ENCODE measurements at places on chromosomes 6 and 20. TPM values are rescaled to one million over a fixed set of nuclear protein-coding genes. Genes with fewer than 3 reads are reported as not detected.

FOXQ1 gene
- total RNA-seq: not detected

RPN2 gene
- total RNA-seq: 125 TPM

ARG1 gene
- total RNA-seq: not detected

- DNase-seq: peak; percentile 58
Measured at GRCh38 chr6:30685157-30686008, 1.1 kb downstream of the PPP1R18 start.

GRCh38 chr6:100457311-100457990 lies 7.3 kb downstream of the SIM1 start:
- DNase-seq: no peak

DNA sequence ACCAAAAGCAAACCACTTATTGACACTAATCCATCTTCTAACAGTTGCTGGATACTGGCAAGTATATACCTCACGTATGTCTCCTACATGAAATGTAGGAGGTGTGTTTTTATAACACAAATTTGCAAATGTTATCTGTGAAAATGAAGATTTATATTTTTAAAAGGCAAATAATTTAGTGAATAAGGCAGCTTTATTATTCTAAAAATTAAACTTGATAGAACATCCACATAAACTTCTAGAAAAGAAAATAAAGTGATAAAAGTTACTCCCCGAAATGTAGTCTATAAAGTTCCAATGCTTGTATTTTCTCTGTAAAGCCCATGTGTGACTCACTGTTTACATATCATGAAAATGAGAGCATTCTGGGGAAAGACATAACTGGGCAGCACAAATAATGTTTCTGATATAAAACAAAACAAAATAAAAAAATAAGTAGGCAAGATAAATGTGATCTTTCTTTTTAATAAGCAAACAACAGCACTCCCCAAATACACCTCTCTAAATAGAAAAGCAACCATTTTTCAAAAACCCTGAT lies 84.4 kb downstream of the MAP7 start:
- DNase-seq: no peak

DNA sequence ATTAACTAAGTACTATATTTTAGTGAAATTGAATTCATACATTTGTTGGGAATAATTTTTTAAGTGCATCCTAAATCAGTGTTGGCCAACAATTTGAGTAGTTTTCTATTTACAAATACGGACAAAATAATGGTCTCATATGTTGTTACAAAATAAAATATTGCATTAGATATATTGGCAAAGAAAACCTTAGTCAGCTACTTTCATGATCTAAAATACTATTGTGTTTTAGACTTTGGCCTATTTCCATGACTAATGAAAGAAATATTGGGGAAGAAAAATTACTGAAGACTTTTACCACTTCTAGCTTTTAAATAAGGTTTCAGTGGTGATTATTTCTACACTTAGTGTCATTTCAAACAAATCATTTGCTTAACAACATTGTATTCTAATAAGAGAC lies 498.0 kb downstream of the KHDRBS2 start:
- no peak for DNase-seq

DNA sequence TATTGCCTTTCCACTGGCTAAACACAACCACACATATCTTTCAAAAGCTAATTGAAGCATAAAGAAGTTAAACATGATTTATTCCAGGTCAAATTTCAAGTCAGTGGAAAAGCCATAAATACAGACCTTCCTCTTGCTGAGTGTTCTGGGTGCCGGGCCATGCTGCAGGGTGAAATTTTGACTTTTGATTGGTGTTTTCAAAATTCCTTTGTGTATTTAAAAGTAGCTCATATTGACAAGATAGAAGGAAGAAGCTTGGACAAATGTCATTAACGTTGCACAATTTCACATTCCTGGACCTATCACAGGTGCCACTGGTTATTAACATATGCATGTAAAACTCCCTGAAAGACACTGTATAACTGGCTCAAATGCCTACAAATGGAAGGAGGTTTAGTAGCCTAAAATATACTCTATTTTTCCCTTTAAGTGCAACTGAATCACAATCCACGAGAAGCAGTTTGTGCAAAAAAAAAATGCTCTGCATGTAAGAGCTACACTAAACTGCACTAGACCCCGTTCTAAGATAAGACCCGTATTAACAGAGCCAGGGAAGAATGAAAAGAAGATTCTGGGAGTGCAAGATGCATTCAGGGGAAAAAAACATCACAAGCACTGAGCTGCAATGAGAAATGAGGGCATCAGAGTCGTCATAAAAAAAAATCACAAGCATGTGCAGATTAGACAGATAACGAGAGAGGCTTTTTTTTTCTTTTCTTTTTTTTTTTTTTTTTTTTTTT lies 30.4 kb downstream of the ATXN1 start:
- DNase-seq: no peak

- peak; percentile 20 for DNase-seq
Measured at GRCh38 chr6:30709101-30709868, 7.8 kb downstream of the MDC1 start.

- peak; percentile 60 for DNase-seq
Measured at GRCh38 chr6:125753218-125753936, 3.9 kb downstream of the HEY2 start.

DNA sequence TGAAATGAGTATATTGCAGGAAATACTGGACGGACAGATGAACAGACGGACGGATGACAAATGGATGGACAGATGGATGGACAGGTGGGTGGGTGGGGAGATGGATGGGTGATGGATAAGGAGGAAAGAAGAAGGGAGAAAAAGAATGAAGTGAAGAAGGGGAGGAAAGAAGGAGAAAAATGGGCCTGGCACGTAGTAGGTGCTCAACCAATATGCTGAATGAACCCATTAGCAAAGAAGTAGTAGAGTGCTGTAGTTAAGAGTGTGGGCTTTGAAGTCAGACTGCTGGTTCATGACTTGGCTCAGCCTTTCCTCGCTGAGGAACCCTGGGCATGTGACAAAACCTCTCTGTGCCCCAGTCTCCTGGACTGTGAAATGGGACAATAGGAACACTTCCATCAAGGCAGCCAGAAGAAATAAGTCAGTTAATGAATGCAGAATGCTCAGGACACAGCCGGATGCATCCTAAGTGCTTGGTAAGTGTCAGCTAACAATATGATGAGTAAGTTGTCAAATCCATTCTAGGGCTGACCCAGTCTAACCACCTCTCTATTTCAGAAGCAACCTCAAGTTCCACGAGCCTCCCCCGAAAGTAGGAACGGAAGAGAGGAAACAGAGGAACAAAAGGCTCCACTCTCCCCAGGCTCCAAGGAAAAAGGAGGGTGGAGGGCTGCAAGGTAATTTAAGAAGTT lies 37.9 kb downstream of the PREX1 start:
- no peak for DNase-seq

DNA sequence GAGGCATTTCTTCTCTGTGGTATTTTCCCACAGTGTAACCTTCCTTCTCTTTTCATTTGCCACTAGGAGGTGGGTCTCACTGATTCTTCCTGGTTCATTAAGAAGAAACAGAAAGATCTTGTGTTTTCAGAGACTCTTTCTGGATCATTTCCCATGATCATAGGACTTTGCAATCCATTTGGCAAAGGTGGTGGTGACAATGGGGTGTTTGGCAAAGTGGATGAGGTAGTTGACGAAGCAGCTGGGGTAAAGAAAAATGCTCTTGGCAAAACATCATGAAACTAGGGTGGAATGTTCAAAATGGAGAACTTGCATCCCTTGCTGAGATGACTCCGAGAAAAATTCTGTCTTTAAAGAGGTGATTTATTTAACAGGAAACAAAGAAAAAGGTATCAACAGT lies 50.6 kb downstream of the TRAF3IP2 start:
- DNase-seq: no peak

DNA sequence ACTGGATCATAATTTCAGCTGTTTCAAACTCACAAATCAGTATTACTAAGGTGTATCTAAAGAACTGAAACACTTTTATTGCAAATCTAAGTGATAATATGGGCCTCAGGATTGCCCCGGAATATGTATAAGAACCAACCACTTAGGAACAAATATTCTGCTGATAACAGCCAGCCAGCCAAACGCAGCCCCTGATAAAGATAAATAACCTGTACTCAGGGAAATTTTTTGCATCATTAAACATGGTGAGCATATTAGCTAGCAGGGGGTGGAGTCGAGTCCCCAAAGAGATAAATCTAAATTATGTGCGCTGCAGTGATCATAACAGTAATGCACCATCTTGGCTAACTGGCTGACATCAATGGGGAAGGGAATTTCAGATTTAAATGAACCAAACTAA lies 410.2 kb upstream of the MAP3K7 start:
- no peak for DNase-seq

DNA sequence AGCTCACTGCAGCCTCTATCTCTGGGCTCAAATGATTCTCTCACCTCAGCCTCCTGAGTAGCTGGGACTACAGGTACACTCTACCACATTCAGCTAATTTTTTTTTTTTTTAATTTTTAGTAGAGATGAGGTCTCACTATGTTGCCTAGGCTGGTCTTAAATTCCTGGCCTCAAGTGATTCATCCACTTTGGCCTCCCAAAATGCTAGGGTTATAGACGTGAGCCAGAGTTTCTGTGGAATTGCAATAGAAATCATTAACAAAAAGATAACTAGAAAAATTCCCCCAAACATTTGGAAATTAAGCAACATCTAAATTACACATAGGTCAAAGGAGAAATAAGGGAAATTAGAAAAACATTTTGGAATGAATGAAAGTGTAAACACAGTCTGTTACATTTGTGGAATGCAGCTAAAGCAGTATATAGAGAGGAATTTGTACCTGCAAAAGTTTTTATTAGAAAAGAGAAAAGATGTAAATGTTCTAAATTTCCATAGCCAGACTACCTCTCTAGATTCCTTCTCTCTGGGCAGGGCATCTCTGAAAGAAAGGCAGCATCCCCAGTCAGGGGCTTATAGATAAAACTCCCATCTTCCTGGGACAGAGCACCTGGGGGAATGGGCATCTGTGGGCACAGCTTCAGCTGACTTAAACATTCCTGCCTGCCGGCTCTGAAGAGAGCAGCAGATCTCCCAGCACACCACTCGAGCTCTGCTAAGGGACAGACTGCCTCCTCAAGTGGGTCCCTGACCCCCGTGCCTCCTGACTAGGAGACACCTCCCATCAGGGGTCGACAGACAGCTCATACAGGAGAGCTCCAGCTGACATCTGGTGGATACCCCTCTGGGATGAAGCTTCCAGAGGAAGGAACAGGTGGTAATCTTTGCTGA lies 51.3 kb downstream of the ATRN start:
- DNase-seq: no peak

DNA sequence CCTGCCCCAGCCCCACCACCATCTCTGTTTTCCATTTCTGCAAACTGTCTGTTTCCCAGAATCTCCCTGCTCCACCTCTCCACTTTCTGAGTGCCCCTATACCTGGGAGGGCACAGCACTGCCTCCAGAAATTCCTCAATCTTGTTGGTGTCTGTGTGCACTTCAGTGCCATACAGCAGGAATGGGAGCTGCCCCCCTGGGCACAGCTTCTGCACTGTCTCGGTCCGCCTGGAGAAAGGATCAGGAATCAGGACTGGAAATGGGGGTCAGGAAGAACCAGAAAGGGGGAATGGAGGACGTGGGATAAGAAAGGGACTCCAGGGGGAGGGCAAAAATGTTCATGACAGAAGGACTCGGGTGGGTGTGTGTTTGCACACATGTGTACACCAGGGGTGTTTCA lies 2.6 kb downstream of the CLIC1 start:
- no peak for DNase-seq

All from Karpas-422 (cell line).